ENCODE measurements at places on chromosomes 6 and 20.

GRCh38 chr6:8069151-8069550, 5.0 kb upstream of the BLOC1S5 start:
- no peak for DNase-seq

DNA sequence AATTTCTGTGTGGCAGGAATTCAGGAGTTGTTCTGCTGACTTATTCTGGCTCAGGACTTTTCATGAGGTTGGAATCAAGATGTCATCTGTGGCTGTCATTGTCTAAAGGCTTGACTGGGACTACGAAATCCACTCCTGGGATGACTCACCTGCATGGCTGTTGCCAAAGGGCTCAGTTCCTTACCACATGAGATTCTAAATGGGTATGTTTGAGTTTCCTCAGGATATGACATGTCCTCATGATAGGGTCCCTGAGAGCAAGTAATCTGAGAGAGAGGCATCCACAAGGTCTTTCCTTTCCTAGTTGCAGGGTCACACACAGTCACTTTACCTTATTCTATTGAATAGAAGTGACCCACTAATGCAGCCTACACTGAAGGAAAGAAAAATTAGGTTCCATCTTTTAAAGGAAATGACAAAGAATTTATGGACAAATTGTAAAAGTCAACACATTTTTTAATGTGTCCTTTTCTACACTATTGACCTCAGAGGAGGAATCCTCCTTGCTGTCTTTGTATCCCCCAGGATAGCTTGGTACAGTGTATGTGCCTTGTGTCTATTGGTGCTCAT, 1025.0 kb upstream of the GJE1 start:
- no peak for DNase-seq

DNA sequence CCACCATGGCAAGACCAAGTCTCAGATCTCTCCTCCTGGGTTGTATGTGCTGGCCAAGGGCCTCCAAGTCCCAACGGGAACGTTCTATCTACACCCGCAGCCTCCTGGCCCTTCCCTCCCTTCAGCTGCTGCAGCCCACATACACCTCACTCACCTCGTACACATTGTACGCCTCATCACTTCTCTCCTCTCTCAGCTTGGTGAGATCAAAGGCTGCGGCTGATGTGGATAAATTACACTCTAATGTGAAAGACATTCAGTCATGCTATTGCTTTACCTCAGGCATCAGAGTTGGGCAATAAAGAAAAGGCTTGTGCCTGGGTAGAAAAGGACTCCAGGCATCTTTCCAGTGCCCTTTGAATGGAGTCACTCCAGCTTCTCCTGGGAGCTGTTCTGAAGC, 135.3 kb upstream of the FOXQ1 start:
- DNase-seq: no peak

- DNase-seq: no peak
Measured at GRCh38 chr20:52676283-52676995, 295.7 kb upstream of the TSHZ2 start.

- DNase-seq: no peak
Measured at GRCh38 chr6:126548300-126548699, 208.4 kb downstream of the CENPW start.

- DNase-seq: no peak
Measured at GRCh38 chr20:57660922-57661745, 40.9 kb upstream of the ZBP1 start.

DNA sequence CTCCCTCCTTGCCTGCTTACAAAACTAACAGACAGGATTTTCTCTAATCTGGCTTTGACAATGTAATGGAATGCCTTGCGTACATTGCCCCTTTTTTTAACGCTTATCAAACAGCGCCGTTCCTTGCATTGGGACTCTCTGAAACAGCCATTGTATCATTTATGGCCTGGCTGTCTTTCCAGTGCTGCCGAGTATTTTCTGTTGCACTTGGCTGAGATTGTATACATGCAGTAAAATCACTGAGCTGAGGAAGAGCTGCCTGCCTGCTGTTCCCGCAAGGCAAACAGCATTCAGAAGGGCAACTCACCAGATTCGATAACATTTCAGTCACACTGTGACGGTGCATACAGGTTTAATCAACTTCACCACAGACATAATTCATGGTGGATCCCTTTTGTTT, 106.0 kb downstream of the SH3BGRL2 start:
- no peak for DNase-seq

- DNase-seq: no peak
Measured at GRCh38 chr6:45697605-45698004, 318.1 kb downstream of the CLIC5 start.

GRCh38 chr6:159017757-159018559, 18.0 kb upstream of the RSPH3 start:
- no peak for DNase-seq

GRCh38 chr6:159110748-159111147, 58.5 kb upstream of the FNDC1 start:
- no peak for DNase-seq

- no peak for DNase-seq
Measured at GRCh38 chr6:151063352-151063751, 176.4 kb upstream of the AKAP12 start.

DNA sequence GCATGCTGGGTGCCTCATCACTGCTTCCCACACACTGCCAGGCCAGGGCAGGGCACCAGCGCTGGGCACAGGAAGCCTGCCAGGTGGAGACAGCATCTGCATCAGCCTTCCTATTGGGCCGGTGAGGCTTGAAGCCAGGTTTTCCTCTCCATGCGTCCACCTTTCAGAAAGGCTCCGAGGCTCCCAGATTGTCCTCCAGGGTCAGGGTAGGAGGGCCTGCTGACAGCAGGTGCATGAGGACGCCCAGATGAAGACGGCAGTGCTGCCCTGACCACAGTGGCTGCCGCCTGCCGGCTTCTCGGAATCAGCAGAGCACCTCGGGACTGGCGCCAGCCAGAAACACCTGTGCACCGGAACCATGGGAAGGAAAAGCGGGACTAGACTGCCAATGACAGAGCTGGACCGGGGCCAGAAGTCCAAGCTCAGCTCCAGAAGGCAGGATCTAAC, 170.5 kb upstream of the CST7 start:
- DNase-seq: no peak

DNA sequence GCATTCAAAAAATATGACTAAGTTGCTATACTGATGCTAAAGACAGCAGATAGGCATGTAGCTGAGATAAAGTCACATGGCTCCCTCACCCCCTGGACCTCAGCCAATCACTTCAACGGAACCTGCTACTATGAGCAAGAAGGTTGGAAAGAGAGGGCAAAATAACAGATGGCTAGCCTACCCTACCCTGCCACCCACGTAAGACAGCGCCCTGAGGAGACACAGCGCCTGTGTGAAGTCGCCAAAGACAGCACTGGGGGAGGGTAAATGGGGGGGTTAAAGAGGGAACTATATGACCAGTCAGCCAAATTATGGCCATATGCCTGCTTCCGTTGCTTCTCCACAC, 163.2 kb downstream of the RALGAPA2 start:
- DNase-seq: no peak

DNA sequence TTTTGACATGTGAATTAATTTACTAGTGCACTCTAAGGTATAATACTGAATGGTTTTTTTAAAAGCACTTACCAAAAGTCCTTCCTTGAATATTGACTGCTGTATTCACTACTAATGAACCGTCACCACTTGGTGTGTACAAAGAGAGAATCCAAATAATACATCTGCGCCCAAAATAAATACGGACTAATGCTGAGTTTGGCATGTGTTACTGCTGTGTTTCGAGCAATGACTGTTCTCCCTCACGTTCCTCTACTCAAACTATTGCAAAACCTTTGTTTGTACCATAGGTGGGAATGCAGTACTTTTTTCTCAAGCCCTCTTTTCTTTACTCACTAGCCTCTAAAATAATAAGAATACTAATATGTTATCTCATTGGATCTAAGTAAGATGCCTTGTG, 305.5 kb downstream of the QKI start:
- no peak for DNase-seq

DNA sequence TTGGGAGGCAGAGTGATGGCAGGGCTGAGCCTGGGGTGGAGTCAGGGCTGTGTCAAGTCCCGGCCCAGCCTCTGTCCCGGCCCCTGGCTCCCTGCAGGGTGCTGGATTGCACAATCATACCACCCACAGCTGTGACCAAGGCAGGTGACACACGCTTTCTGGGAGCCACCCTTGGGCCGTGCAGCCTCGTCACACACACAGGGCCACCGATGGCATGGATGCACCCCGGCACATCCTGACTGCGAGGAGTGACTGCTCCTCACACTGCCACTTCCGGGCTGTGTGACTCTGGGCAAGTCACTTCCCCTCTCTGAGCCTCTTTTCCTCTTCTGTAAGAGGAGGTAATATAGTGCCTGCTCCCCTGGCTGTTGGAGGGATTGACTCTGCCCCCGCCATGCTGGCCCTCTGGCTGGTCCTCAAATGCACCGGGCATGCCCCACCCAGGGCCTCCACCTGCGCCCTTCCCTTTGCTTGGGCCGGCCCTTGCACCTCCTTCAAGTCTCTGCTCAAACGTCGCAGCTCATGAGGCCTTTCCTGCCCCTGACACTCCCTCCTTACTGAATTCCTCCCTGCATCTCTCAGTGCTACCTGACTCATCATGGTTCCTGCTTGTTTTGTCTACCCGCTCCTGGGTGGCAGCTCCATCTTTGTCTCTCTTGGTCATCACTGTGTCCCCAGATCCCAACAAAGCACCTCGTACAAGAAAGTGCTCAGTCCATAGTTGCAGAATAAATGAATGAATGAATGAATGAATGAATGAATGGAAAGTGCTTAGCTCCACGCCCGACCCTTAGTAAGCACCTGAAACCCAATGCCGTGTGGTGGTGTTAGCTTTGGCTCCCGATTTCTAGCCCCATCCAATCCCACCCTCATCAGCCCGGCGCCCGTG, 93.5 kb downstream of the CEBPB start:
- no peak for DNase-seq

GRCh38 chr6:142380626-142381025, 78.8 kb downstream of the ADGRG6 start:
- no peak for DNase-seq

- DNase-seq: no peak
Measured at GRCh38 chr6:79797163-79797764, 150.1 kb downstream of the ELOVL4 start.

GRCh38 chr6:144069506-144069905, 25.9 kb downstream of the SF3B5 start:
- DNase-seq: no peak

- no peak for DNase-seq
Measured at GRCh38 chr6:20274137-20274536, 61.9 kb upstream of the MBOAT1 start.

DNA sequence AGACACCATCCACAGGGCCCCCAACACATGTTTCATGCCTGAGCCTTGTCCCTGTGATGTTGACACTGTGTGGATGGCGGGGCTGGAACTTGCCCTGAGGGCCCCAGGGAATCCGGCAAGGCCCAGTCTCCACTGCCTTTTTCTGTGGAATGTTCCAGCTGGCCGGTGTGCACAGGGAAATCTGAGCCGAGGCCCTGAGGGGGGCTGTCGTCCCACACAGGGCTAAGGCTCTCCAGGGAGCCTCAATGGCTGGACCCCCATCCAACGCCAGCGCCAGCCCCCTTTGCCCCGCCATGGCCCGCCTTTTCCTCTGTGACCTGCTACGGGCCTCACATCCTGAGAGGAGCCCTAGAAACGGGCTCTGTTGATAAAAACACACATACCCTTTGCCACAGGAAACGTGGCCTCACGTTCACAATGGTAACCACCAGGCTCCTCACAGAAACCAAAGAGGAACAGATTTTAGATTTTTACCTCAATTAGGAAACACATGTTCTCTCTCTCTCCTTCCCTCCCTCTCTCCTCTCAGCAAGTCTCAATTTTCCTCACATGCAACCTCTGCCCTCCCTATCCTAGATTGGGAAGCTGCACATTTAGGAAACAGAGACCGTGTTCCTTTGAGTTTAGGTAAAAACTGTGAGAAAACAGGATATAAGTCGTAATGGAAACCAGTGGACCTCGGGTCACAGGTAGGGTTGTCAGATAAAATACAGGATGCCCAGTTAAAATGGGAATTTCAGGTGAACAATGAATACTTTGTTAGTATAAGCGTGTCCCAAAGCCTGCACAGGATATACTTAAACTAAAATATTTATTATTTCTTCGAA, 13.7 kb upstream of the ZNF831 start:
- no peak for DNase-seq

DNA sequence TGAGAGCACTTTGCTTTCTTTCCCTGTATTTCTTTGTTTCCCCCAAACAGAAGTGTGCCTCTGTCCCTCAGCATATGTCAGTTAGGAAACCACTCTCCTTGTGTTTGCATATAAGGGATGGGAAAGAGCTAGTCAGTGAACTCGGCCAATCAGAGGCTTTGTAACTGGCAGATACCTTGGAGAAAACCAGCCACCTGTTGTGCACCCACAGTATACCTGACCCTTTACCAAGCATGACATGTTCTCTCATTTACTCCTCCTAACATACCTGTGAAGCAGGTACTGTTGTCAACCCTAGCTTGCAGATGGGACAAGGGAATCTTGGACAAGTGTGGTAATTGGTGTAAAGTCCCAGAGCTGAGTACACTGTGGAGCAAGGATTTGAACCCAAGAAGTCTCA, 96.1 kb upstream of the FAM8A1 start:
- DNase-seq: no peak

DNA sequence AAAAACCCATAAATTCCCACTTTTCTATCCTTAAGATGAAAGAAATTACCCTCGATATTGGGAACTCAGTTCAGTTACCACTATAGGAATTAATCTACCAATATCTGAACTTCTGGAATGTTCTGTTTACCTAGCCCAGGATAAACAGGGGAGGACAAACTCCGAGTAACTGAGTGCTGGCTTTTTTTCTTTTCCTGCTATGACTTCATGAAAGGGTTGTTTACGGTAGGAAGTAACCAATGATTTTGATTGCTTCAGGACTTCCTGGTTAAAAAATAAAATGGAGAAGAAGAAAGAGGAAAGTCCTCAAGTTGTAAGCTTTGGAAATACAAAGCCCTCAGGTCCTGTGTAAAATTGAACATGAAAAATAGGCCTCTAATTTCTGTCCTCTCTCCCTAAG, 167.7 kb downstream of the ZNF217 start:
- no peak for DNase-seq

DNA sequence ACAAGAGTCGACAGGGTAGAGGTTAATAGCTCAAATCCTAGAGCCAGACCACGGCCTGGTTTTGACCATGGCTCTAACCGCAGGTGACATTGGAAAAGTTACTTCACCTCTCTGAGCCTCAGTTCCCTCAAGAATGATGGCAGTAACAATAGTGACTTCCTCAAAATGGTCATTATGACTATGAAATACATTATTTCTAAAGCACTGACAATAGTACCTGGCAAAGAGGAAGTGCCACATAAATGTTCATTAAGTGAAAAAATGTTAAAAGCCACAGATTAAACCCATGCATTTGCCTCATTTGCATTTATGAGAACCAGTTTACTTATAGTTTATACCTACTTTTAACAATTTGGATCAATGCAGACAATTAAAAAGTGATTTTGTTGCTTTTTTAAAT, 12.3 kb downstream of the BTBD3 start:
- no peak for DNase-seq

- DNase-seq: no peak
Measured at GRCh38 chr20:46260480-46260879, 47.8 kb downstream of the CDH22 start.

DNA sequence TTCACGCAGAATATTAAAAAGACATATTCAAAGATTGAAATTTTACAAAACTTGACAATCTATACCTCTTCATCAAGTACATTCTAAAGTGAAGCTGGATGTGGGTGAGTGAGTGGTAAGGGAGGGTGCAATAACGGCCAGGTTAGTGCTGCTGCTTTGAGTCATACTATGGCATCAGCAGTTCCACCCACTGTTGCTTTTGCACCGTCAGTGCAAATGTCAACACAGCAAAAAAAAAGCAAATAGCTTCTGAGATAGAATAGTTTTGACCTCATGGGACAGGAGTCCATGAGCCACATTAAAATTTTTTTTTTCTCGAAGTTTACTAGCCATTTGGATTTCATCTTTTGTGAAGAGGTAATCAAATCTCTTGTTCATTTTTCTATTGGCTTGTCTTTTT, 31.8 kb downstream of the PSMF1 start:
- DNase-seq: no peak

Measured in MM.1S (cell line).